Activated effector memory CD4-positive, alpha-beta T cell treated with Interleukin-2 at 50 U/mL for 16 hours (primary cell): ENCODE measurements at places on chromosomes 16 and 17.

DNA sequence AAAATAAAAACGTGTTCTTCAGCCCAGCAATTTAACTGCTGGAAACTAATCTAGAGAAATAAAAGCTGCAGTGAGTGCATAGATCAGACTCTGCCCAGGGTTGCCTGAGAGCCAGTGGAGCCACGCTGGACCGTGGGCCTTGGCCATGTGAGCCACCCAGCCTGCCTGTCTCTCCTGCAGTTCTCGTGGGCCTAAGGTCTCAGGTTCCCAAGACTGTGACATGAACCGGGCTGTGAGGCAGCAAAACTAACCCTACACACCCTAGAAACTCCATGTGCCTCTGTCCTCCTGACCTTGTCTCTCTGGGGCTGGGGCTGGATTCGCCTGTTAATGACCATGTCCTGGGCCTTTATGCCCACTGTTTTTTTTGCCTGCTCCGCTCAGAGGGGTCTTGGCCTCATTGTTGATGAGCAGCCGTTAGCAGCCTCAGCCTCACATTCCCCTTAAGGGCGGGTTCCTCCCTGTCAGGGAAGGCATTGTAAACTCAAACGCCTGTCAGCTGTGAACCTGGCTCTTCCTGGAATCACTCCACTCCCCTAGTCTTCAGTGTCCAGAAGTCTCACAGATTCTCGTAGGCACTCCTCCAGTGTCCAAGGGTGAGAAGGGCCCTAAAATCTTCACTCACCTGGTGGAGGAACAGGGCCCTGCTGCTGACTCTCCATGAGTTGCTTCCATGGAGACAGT is 16.9 kb downstream of the C16orf90 start:
- DNase-seq: no peak

DNA sequence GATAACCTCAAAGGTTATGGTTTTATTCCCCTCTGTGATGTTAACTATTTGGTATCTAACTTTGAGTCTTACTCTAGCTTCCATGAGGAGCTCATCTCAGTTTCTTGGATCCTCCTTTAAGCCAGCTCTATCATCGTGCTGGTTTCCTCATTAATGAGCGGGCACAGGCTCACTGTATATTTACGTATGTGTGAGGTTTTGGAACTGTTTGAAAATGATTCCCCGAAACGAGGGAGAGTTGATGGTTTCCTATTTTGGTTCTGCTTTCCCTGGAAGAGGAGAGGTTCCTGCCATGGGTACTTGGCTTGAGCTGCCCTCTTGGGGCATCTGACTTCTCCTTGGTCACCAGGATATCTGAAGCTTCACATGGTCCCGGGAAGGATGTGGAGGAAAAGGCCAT is 32.7 kb upstream of the PIK3R6 start:
- DNase-seq: no peak

GRCh38 chr17:80408872-80409271 is 6.1 kb upstream of the ENDOV start:
- DNase-seq: no peak

DNA sequence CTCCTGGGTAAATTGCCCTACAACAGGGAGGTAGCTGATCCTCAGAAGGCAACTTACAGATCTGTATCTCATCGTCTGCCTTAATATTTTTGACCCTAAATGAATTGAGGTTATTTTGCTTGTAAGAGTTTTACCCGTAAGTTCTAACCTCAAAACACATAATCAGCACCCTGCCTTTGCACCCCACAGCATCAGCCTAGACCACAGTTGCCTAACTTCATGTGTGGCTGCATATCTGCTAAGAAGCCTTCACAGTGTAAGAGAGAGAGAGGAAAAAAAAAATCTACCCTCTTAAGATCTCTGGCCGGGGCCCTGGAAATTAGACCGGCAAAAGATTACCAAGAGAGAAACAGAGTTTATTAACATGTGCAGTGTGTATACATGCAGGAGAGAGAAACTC is 76.9 kb downstream of the ARHGAP44 start:
- DNase-seq: no peak

DNA sequence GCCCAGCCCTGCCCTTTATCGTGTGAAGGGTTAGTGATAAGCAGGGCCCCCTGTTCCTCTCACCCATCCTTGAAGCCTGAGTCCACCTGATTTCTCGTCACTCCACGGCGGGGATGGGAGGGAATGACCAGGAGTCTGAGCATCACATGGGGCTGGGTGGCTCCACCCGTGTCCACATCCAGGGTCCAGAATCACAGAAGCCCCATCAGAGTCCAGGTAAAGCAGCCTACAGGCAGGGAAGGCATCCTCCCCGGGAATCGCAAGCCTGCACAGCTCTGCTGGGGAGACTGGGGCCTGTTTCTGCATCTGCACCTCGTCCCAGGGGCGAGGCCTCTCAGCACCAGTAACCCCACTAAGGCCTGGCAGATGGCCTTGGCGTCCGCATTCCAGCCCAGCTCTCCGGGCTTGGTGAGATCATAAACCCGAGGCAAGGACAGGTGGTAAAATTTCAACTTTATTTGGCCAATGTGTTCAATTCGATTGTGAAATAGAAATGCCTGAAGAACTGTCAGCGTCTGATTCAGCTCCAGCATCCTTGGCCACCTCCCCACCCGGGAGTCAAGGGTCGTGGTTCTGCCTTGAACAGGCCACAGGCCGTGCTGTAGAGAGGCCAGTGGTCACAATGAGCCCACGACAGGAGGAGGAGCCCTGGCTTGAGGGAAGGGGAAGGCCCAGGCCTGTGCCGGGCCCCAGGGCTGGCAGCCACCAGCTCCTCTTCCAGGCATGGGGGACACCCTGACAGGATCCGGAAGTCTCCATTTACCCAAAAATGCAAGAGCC is 8.1 kb upstream of the PPP1R27 start:
- no peak for DNase-seq

DNA sequence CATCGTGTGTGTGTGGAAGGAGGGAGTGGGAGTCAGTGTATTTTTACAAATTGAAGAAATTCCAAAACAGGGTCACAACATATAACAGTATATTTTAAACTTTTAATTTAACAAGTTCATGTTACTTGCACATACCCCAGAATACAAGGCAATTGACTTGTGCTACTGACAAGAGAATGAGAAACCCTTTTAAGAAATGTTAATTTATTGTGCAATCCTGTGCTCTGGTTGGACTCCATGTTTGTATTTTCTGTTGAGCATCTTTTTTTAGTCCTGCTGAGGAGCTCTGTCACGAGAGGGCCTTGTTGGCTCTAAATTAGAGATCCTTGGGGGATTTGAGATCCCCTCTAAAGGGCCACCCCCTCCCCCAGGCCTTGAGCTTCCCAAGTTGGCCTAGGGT is 1.1 kb upstream of the EMP2 start:
- DNase-seq: no peak

- DNase-seq: no peak
Observed at GRCh38 chr17:13508896-13509295, 92.8 kb downstream of the HS3ST3A1 start.

- DNase-seq: no peak
Observed at GRCh38 chr17:31202968-31203367, 94.1 kb downstream of the OMG start.

GRCh38 chr17:56317351-56318208 is 164.3 kb downstream of the ANKFN1 start:
- no peak for DNase-seq

DNA sequence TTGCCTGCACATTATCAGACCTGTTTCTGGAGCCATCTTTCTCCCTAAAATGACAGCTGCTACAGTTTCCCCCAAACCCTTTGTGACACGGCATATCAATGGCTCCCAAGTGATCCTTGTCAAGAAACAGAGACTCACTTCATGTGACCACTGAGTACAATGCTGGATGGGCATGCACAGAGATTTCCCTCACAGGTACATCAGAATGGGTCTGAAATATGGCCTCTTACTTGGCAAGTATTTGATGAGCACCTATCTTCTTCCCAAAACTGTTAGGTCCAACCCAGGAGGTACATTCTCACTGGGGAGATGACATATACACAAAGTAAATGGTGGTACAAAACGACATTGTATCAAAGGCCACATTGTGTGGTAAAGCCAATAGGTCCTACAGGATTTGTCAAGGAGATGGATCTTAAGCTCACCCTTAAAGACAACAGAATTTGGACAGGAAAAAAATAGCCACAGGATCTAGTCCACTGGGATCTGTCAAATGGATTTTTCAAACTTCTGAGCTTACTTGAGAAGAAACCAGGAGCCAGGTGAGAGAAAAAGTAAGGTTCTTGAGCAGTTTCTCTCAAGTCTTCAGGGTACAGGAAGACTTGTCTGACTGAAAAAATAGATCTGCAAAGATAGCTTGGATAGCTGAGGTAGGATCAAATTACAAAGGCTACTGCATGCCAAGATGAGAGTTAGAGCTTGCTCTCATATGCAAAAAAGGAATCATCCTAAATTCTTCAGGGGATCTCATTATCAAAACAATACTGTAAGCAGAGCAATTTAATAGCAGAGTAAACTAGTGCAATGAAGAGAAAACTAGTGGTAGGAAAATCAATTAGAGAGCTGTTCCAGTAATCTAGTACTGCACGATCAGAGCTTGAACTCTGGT is 28.8 kb downstream of the RNF43 start:
- DNase-seq: no peak
